ENCODE measurements at places on chromosomes 12 and 14. TPM values are rescaled to one million over a fixed set of nuclear protein-coding genes. Genes with fewer than 3 reads are reported as not detected.

The ATP5F1B gene
- 788 TPM for total RNA-seq

The PKP2 gene
- total RNA-seq: 0.45 TPM

The SLC6A12 gene
- not detected for total RNA-seq

The RAB35 gene
- total RNA-seq: 38.7 TPM

The BCDIN3D gene
- total RNA-seq: 2.5 TPM

The SLC39A5 gene
- 0.51 TPM for total RNA-seq

GRCh38 chr14:105019861-105020814 is 745 bp downstream of the CDCA4 start:
- peak; percentile 53 for DNase-seq

DNA sequence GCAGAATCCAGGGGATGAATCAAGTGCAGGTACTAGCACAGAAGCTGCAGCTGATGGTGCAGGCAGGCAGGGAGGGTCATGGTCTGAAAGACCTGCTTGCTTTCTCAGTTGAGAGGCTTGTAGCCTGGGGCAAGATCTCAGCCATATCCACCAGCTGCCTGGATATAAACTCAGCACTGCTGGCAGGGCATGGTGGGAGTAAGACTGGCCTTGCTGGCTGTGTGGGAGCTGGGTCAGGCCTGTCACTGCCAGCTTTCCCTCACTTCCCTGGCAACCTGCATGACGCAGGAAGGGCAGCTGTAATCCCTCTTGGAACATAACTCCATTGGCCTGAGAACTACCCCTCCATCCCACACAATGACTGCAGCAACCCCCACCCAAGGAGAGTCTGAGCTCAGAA is 230.1 kb downstream of the ANO6 start:
- no peak for DNase-seq

- DNase-seq: no peak
Observed at GRCh38 chr14:65370801-65371248, 41.7 kb upstream of the FUT8 start.

DNA sequence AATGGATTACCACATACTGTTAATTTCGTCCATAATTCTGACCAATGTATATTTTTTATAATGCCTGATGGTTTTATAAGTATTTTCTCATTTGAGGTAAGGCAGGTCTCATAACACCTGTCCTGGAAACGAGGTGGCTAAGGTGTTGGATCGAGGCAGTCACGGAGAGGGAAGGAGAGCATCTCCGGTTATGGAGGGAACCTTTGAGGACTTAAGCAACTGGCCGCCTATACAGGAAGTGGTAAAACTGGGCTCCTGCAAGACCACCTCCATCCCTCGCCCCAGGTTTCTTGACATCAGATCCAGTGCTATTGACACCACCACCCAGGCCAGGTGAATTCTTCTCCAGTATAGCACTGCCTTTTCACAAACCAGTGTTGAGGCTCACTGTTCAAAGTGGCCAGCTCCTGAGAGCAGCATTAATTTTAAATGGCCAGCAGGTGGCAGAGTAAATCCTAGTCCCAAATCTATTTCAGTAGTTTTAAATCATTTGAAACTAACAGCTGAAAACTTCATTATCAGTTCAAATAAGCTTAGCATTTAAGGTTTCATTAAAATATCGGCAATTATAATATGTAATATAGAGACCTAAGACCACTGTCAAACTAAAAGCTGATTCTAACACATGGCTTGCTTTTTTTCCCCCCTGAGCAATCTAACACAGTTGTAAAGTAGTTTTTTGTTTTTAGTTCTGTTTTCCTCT is 100.8 kb downstream of the PPM1A start:
- no peak for DNase-seq

DNA sequence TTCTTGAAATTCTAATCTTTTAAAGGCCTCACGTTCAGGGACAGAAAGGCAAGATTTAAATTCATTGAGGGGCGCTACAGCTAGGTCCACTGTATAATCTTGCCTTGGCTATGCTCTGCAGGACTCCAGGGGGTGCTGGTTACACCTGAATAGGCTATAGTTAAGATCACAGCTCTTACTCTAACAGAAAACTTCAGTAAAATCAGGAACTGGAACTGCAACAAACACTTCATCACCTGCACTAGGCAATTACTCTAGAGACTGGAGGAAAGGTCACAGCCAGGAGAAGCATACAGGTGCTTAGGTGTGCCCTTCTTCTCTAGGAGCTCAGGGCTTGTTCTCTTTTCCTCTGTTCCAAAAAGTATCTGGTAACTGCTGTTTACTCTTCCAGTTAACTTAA is 20.9 kb downstream of the SLCO1C1 start:
- DNase-seq: no peak

DNA sequence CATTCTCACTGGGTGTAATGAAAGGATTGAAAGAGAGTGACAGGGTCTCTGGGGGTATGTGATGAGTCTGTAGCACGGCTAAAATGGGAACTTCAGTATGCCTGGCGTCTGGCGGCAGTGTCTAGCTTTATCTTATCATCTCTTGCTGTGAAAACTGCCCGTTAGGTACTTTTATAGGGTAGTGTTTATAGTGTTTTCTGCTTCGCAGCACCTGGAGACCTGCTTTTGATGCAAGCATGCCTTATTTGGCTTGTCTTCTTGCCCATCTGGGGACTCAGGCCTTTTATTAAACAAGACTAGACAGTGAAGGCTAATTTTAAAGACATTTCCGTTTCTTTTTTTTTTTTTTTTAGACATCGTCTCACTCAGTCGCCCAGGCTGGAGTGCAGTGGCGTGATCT is 36.3 kb upstream of the ALDH2 start:
- DNase-seq: no peak

- DNase-seq: no peak
Observed at GRCh38 chr14:69710378-69710777, 56.6 kb upstream of the SRSF5 start.

- DNase-seq: no peak
Observed at GRCh38 chr12:45010059-45010458, 40.8 kb downstream of the DBX2 start.

GRCh38 chr12:102487226-102487625 is 6.9 kb upstream of the IGF1 start:
- no peak for DNase-seq

- DNase-seq: peak; percentile 38
Observed at GRCh38 chr12:104680070-104680469, 223.3 kb downstream of the CHST11 start.

DNA sequence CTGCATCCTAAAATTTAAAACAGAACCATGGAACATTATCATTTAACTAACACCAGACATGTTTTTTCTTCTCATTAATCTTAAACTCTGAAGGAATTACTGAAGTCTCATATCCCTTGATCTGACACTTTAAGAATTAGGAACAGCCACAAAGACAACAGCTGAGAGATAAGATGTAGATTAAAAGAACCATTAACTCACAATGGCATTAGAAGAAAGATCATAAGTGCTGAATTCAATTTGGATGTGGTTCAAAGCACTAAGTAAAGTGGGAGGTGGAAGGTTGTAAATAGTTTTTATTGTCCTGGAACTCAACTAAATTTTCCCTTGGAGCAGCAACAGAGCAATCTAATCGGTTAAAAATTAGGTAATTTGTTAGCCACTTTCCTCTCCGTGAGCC is 199.0 kb upstream of the ATP2B1 start:
- no peak for DNase-seq

GRCh38 chr12:124852329-124852831 is 11.3 kb downstream of the SCARB1 start:
- DNase-seq: no peak

DNA sequence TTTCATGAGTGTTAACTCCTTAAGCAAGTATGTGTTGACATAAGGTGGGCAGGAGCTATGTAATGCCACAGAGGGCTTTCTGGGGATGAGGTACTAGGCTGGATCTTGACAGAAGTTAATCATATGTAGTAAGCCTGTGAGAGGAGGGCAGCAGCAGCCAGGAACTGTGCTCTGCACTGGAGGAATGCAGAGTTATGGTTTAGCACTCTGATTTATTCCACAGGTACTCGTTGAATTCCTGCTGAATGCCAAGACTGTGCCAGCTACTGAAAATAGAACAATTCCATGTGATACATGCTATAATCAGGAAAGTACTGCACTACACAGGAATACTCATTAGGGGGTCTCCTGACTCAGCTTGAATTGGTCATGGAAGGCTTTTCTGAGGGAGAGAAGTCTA is 58.7 kb downstream of the SUSD6 start:
- no peak for DNase-seq

- no peak for DNase-seq
Observed at GRCh38 chr12:110844551-110845338, 2.0 kb upstream of the CCDC63 start.

DNA sequence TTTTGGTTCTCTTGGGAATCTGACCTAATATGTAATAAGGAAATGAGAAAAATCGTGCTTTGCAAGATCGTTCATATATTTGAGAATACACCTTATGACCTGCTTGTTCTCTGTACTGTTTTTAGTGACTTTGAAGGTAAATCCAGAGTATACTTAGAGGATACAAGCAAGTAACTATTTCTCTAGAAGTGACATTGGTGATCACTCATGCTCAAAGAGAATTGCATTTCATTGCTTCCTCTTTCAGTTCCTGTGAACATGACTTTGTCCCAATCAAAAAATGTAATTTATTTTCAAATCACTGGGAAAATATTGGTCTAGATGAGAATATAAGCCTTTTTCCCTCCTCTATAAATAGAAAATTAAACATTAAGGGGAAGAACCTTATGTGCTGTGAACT is 2.7 kb downstream of the KTN1 start:
- no peak for DNase-seq

- DNase-seq: no peak
Observed at GRCh38 chr14:65255583-65256461, 153.5 kb upstream of the MAX start.
